ENCODE measurements at places on chromosomes 11 and 22.
A peak's percentile ranks its signal among the peaks of the same experiment; 100 is the strongest.

- no peaks in the 10 kb centered on the region for H3K36me3 ChIP-seq
- H3K4me3 ChIP-seq = no peak overlapping the region
- peak overlapping the region; percentile 90 for H3K27ac ChIP-seq
- DNase-seq = peak; percentile 98
- peaks cover 71% of the 10 kb centered on the region for H3K4me1 ChIP-seq
- no peaks in the 10 kb centered on the region for H3K27me3 ChIP-seq
These were observed 44.5 kb downstream of the TRIOBP start for GRCh38 chr22:37741312-37741795.

DNA sequence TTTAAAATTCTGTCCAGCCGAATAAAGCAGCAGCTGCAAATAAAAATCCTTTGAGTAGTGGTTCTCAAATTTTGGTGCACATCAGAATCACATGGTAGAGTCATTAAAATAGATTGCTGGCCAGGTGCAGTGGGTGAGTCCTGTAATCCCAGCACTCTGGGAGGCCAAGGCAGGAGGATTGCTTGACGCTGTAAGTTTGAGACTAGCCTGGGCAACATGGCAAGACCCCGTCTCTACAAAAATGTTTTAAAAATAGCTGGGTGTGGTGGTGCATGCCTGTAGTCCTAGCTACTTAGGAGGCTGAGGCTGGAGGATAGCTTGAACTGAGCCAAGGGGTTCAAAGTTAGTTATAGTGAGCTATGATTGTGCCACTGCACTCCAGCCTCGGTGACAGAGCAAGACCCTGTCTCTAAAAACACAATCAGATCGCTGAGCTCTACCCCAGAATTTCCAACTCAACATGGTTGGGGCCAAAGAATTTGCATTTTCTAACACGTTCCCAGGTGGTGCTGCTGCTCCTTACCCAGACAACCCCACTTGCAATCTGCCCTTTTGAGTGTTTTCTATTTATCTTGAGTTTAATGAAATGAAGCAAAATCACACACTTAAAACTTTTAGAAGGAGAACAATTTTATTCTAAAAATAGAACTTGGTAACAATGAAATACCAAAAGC lies 48.8 kb downstream of the BIRC2 start:
- peaks cover 67% of the 10 kb centered on the region for H3K36me3 ChIP-seq
- H3K27ac ChIP-seq = no peak overlapping the region
- H3K4me3 ChIP-seq = no peak overlapping the region

DNA sequence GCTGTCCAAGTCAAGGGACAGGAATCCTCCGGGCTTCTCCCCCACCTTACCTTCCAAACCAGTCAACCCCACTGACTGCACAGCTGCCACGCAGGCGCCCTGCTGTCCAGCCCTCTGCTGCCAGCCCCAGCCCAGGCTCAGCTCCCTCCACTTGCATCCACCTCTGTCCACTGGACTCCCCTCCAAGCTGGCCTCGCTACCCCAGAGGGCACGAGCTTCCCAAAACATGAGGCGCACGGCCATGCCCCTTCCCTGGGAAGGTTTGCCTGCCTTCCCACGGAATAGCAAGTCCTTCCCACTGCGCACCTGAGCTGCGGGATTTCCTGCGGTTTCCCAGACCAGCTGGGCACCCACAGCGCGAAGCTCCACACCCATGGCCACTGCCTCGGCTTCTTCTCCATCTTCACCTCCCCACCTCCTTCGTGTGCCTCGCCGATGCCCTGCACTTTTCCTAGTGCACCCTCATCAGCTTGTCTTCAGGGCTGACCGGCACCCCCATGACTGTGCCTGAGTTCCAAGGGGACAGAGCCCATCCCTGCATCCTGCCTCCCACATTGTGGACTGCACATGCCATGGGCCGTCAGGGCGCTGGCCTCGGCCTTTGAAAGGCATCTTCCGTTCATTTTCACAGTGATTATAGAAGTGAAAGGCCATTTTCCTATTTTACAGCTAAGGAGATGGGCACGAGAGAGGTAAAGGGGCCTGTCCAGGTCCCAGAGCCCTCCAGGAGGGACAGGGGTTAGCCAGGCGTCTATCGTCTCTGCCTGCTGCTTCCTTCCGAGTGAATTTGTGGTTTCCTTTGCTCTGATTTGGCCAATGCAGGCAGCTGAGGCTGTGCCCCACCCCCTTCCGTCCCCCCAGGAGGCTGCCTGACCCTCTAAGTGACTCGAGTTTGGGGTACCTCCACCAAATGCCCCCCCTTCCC lies 16.4 kb downstream of the IFITM10 start:
- no peaks in the 10 kb centered on the region for H3K27me3 ChIP-seq
- no peaks in the 10 kb centered on the region for H3K36me3 ChIP-seq
- DNase-seq = no peak
- H3K27ac ChIP-seq = no peak overlapping the region
- H3K4me3 ChIP-seq = no peak overlapping the region
- H3K4me1 ChIP-seq = peaks cover 12% of the 10 kb centered on the region

DNA sequence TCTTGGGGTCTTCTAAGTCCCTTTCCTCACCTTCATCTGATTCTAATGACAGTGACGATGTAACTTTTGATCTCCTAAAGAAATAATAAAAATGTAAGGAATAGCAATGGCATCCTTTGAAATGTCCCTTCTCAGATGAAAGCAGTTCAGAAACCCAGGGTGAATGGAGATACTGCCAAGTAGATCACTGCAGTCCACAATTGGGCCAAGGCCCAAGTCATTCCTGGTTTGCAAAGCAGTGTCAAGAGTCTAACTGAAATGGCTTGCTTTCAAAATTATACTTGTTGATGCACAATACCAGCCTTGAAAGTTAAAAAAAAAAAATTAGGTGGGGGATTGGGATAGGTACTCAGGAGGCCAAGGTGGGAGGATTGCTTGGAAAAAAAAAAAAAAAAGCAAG lies 20.4 kb downstream of the ASCC2 start:
- no peak for DNase-seq
- H3K4me3 ChIP-seq = no peak overlapping the region
- H3K4me1 ChIP-seq = peaks cover 23% of the 10 kb centered on the region
- H3K36me3 ChIP-seq = peaks cover 100% of the 10 kb centered on the region

Measured in esophagus muscularis mucosa (tissue), 4 donors.